Psoas muscle (tissue), 8 donors: ENCODE measurements at places on chromosomes 11 and 22.
A peak's percentile ranks its signal among the peaks of the same experiment; 100 is the strongest.

DNA sequence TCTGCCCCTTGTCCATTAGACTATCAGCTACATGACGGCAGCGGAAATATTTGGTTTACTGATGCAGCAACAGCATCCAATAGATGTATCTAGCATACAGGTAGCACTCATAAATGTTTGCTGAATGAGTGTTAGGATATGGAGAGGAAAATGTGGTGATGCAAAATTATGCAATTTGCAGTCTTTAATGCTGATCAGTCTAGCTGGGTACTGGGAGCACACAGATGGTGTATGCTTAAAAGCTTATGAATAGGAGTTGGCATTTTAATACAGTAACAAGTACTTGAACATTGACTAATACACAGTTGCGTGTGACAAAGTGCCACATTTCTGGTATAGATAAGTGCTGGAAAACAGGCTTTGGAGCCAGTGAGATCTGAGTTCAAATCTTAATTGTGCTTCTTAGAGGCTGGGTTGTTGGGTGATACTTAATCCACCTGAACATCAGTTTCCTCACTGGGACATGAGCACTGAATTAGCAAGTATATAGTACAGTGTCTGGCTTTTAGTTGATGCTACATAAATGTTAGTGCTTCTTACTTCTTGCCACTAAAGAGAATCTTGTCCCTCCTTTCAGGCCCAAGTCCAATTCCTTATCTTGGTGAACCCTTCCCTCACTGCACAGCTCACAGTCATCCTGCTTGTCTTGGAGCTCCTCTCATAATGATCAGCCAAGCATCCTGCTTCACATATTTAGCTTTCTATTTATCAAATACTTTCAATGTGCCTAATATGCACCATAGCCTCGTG, 99.6 kb downstream of the TIMP3 start:
- no peak for DNase-seq

DNA sequence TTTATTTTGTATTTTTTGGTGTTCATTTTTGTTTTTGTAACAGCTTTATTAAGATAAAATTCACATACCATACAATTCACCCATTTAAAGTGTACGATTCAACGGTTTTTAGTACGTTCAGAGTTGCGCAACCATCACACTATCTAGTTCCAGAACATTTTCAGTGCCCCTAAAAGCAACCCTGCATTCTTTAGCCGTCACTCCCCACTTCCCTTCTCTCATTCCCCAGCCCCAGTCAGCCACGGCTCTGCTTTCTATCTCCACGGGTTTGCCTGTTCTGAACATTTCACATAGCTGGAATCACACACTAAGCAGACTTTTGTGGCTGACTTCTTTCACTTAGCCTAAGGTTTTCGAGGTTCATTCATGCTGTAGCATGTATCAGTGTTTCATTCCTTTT, 9.6 kb upstream of the KCNQ1OT1 start:
- DNase-seq: no peak

DNA sequence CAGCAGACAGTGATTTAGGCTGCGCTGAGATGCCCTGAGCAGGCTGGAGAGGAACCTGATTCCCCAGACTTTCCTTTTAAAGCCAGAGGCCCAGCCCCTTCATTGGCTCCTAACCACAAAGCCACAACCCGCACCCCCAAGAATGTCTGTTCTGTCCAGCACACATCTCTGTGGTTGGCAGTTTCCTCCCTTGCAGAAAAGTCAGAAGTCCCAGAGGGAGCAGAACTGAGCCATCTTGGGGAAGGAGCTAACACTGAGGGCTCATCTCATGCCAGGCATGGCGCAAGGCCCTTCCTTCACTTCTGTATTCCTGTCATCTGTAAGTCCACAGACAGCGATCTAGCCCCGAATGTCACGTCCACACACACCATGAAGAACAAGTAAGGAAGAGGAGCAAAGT, 97.1 kb upstream of the SYT13 start:
- no peak for DNase-seq

DNA sequence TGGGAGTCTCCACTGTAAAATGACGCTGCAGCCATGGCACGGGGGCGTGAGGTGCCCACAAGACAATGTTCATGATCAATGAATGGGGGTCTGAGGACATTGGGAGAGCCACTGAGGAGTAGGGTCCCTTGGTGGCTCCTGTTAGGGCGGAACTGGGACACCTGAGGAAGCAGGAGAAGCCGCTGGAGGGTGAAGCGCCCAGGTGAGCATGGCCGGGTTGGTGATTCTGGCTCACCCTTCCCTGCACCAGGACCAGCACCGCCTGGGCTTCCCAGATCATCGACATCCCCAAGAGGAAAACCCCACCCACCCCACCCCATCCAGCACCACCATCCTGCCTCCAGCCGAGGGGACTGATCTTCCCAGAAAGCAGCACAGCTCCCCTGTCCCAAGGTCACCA, 30.6 kb downstream of the SHANK2 start:
- DNase-seq: no peak

DNA sequence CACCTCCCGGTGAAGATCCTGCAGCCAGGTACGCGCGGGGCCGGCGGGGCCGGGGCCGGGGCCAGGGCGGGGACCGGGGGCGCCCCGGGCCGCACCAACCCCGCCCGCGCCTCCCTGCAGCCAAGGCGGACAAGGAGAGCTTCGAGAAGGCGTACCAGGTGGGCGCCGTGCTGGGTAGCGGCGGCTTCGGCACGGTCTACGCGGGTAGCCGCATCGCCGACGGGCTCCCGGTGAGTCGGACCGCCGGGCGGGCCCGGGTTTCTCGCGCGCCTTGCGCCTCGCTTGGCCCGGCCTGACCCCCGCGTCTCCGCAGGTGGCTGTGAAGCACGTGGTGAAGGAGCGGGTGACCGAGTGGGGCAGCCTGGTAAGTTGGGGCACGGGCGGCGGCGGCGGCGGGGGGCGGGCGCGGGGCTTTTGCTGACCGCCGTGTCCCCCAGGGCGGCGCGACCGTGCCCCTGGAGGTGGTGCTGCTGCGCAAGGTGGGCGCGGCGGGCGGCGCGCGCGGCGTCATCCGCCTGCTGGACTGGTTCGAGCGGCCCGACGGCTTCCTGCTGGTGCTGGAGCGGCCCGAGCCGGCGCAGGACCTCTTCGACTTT, 531 bp downstream of the PIM3 start:
- DNase-seq: peak; percentile 55

- DNase-seq: no peak
Measured at GRCh38 chr22:29741926-29742325, 22.1 kb downstream of the CABP7 start.

DNA sequence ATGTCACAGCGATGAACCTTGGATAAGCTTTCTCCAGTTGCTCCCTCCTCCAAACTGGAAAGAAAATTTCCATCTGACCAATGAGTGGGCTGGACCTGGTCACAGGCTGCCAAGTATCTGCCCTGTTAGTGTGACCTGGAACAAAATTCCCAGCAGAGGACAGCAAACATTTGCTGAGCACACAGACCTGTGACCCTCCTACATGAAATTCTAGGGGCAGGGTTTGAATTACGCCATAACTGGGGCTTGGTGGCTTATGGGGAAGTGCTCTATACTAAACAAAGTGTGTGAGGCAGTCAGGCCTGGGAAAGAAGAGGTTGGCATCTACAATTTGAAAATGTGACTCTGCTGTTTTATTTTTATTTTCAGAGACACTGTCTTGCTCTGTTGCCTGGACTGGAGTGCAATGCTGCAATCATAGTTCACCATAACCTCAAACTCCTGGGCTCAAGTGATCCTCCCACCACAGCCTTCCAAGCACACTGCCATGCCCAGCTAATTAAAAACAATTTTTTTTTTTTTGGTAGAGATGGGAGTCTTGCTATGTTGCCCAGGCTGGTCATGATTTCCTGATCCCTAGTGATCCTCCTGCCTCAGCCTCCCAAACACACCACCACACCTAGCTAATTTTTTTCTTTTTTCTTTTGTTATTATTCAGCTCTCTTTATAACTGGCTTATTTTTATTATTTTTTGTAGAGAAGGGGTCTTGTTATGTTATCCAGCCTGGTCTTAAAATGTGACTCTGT, 13.6 kb upstream of the XBP1 start:
- DNase-seq: no peak

- DNase-seq: no peak
Measured at GRCh38 chr22:19213442-19214077, 35.0 kb upstream of the SLC25A1 start.

DNA sequence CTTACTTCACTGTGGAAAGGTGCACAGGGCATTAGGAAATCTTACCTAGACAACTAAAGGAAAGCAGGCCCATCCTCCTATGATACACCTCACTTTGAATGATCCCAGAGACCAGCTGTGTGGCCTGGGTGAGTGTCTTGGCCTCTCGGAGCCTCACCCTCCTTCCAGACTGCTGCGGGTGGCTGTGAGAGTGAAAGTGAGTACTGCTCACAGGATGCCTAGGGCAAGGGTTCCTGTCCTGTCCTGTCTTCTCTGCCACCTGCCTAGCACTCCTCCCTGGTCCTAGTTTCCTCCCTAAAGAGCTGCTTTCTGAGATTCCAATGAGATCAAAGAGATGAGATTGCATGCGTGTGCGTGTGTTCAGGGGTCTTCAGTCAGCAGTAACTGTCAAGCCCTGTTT, 19.5 kb upstream of the ADORA2A start:
- DNase-seq: no peak
